ENCODE measurements at places on chromosomes 6 and 20.

- no peak for DNase-seq
These were observed 61.0 kb downstream of the RNF182 start for GRCh38 chr6:13985663-13986325.

- DNase-seq: no peak
These were observed 484.9 kb upstream of the MAN1A1 start for GRCh38 chr6:119834418-119834817.

GRCh38 chr6:31114970-31115849, 610 bp downstream of the PSORS1C1 start:
- no peak for DNase-seq

- DNase-seq: no peak
These were observed 234.1 kb downstream of the GMPR start for GRCh38 chr6:16472349-16473069.

DNA sequence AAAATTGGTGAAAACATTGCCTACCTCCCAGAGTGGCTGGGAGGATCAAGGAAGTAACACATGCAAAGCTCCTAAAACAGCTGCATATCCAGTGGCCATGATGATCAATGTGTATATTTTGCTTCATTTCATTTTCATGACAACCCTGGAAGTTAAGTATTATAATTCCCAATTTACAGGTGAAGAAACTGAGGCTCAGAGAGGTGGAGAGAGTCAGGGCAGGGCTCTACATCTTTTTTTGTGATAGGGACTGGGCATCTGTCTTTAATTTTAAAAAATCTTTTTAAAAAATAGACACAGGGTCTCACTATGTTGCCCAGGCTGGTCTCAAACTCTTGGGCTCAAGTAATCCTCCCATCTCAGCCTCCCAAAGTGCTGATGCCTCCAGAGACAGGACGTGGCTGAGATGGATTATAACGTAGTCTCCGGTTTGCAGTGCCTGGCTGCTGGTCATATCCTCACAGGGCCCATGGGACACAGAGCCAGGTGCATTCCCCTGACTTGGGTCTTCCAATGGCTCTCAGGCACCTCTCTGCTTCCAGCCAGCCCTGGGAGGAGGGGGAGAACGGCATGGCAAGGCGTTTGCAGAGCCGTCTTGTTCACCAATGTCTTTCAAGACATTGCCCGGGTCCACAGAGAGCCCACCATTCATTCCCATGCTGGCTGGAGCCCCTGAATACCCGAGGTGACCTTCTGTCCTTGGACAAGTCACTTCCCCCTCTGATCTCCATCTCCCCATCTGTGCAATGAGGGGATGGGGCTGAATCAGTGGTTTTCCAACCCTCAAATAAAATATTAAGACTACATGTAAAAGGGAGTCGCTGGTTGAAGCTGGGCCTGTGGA, 38.3 kb downstream of the HNF4A start:
- no peak for DNase-seq

DNA sequence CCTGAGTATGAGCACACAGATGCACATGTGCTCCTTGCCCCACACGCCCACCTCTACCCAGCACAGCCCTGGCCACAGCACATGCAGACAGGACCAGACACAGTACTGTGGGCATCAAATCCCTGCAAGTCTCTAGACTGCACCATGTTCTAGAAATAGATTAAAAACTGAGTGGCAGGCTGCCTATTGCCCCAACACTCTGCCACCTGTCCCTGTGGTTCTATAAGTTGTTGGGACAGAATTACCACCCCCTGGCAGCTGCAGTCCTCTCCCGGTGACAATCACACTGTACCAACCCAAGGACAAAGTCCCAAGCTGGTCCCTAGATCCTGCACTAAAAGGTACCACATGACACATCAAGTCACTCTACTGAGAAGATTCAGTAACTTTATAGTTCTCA, 70.2 kb downstream of the B3GAT2 start:
- DNase-seq: no peak

DNA sequence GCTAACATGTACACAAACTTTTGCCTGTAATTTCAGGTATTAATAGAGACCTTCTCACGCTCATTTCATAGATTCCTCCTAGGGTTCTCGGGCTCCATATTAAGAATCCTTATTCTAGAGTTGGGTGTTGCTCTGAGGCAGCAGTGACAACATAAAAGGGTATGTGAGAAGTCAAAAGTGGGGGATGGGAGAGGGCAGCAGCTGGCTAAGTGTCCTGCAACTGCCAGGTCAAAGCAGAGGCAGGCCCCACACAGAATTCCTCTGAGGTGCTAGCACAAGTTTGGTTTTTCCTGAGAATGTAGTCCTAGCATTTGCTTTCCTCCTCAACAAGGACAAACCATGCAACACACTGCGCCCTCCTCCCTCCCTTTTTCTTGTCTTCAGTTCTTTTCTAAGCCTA, 4.6 kb downstream of the NSFL1C start:
- DNase-seq: no peak

DNA sequence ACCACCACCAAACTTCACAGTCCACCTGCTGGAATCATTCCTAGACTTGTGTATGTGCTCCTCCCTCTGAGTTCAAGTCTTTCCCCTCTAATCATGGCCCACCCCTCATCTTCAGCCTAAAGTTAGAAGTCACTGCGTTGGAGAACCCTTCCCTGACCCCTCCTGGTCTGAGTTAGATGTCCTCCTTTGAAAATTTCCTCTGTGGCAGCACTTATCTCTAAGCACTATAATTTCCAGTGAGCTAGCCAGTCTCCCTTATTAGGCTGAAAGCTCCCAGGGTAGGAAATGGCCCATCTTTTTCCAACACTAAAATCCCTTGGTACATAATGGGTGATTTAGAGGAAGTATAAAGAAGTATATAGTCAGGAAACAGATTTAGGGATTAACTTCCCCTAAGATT, 63.2 kb downstream of the SESN1 start:
- no peak for DNase-seq

Data from left hindlimb (tissue), 1 donor.